ENCODE measurements at places on chromosomes 1 and 21. TPM values are rescaled to one million over a fixed set of nuclear protein-coding genes. Genes with fewer than 3 reads are reported as not detected.

LRRC52 gene
- not detected for total RNA-seq

ELF3 gene
- under 0.01 TPM for total RNA-seq

NBPF1 gene
- total RNA-seq: 79.2 TPM

S100A4 gene
- 31.4 TPM for total RNA-seq

IGSF21 gene
- total RNA-seq: not detected

COG2 gene
- total RNA-seq: 19.8 TPM

IL10RB gene
- 47.1 TPM for total RNA-seq

MAPKAPK2 gene
- 30.2 TPM for total RNA-seq

OR2T29 gene
- total RNA-seq: not detected

DYNLT5 gene
- 2.7 TPM for total RNA-seq

RGL1 gene
- total RNA-seq: 18.0 TPM

NID1 gene
- total RNA-seq: 113 TPM

KRTAP19-1 gene
- not detected for total RNA-seq

RGS8 gene
- under 0.01 TPM for total RNA-seq

TNNT2 gene
- total RNA-seq: 0.11 TPM

FAM72C gene
- total RNA-seq: 0.25 TPM

TGFBR3 gene
- total RNA-seq: 16.5 TPM

PARK7 gene
- 275 TPM for total RNA-seq

CD5L gene
- total RNA-seq: not detected

RRP1B gene
- total RNA-seq: 32.4 TPM

ANGPTL3 gene
- not detected for total RNA-seq

F13B gene
- total RNA-seq: not detected

FBXO2 gene
- 1.2 TPM for total RNA-seq

SLAMF9 gene
- not detected for total RNA-seq

LCA5L gene
- 1.5 TPM for total RNA-seq

EIF4G3 gene
- 40.0 TPM for total RNA-seq

DMAP1 gene
- 22.0 TPM for total RNA-seq

CD1B gene
- not detected for total RNA-seq

CACNA1E gene
- total RNA-seq: not detected

MAB21L3 gene
- 0.11 TPM for total RNA-seq

SOX13 gene
- total RNA-seq: 4.5 TPM

CDA gene
- 4.0 TPM for total RNA-seq

CDC42 gene
- total RNA-seq: 340 TPM

KCNN3 gene
- total RNA-seq: under 0.01 TPM

MPZ gene
- 0.87 TPM for total RNA-seq

PTPN7 gene
- under 0.01 TPM for total RNA-seq

SLC1A7 gene
- total RNA-seq: 0.12 TPM

All from uterine smooth muscle cell (primary cell).